ENCODE measurements at places on chromosomes 12 and 14.

DNA sequence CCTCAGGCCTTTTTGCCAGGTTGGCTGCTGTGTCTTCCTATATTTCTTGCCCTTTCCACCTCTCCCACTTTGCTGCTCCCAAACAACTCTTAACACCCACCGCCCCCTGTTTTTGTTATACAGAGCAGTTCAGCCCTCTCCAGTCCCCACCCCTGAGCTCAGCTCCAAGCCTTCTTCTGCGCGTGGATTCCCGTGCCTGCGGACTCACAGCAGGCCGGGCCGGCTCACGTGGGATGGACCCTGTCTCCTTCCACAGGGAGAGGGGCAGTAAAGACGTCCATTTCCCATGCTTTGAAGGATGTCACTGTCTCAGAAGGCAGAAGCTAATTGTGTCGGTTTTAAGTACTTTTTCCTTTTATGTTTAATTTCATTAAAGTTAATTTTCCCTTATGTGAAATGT is 139.4 kb downstream of the CACNA1C start:
- DNase-seq, result no peak

GRCh38 chr12:52050116-52050757 is 1.0 kb upstream of the NR4A1 start:
- no peak for DNase-seq

DNA sequence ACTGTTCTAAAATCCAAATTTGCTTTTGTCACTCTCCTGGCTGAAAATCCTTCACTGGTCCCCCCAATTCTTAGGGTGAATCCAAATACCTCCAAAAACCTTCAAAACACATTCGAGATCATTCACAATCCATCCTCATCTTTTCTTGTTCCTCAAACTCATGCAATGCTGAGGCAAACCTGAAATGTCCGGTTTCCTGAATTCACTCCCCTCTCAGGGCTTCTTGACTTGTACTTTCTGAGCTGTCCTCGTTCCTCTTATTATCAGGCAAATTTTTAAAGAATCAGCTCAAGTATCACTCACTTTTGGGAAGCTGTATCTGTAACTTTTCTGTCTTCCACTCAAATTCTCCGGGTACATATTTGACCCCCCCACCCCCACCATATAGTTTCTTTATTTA is 84.9 kb upstream of the DUSP6 start:
- no peak for DNase-seq

DNA sequence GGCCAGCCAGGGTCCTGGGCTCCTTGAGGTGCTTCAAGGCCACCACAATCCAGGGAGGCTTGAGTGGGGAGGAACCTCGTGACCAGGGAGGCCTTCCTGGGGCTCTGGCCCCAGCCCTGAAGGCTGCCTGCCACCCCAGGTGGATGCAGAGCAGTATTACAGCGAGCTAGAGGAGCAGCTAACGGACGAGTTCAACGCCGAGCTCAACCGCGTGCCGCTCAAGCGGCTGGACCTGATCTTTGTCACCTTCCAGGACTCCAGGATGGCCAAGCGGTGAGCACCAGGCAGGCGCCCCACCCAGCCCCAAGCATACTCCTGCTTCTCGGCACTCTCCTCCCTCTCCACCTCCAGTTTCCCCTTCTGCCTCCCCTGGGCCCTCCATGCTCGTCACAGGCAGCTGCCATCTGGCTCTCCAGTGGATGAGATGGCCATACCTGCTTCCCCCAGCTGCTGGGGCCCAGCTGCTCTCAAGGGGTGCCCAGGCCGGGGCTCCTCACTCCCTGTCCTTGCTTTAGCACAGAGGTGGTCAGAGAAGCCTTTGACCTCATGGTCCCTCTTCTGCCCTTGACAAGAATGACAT is 30.6 kb downstream of the NGB start:
- no peak for DNase-seq

DNA sequence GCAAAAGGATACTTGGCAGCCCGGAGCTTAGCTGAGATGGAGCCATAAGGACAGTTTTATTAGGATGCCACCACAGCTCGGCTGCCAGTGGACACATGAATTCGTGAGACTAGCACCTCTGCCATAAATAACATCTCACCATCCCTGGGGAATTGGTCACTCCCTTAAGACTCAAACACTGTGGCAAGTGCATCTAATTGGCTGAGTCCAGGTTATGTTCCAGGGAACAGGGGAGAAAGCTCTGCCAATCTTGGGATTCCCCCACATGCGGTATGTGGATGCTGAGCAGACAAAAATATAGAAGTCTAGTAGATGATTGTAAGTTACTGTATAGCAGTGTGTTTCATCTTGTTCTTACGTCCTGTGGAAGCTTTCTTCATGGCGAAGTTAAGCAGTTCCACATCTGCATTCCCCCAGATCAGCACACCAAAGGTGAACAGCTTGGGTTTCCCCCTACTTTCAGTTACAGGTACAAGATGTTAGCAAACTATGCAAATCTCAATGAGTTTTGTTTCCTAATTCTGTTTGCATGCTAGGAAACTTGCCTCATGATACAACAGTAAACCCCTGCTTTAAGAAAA is 131.1 kb downstream of the ETV6 start:
- no peak for DNase-seq

- DNase-seq, result no peak
These were observed 616.3 kb downstream of the LRFN5 start for GRCh38 chr14:42222924-42223471.

GRCh38 chr14:26896447-26896846 is 298.6 kb upstream of the NOVA1 start:
- no peak for DNase-seq

DNA sequence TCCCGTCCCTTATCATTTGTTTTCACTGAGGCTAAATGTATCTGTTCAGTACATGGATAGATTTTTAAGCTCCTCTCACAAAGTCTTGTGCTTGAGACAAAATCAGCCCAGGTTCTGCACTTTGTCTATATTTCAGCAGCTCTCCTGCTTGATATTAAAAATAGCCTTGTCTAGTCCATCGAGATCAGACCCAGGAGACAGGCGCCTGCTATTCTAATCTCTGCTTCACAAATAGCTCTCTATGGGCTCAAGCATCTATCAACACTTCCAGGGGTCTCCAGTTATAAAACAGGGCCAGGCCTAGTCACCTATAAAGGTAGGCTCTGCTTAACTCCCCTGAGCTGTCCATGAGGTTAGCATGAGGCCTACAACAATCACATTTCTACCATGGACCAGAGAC is 62.5 kb downstream of the ZFP36L1 start:
- no peak for DNase-seq

DNA sequence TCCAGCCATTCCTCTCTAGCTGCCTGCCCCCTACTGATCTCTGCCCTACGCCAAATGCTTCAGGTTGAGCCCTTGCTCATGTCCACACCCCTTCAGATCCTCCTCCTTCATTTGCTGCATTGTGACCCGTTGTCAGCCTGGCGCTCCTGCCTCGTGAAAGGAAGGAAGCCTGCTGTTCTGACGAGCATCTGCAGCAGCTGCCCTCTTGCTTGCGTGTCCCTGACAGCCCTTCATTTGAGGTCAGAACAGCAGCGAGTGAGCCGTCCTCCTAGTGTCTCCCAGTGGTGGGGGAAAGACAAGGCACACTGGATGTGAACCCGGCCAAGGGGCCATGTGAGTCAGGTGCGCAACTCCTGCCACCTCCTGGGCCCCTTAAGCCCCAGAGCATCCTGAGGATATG is 3.0 kb upstream of the PIANP start:
- no peak for DNase-seq

- no peak for DNase-seq
These were observed 85.4 kb downstream of the LRRK2 start for GRCh38 chr12:40310211-40310610.

- no peak for DNase-seq
These were observed 159.7 kb downstream of the PAH start for GRCh38 chr12:102757154-102757881.

DNA sequence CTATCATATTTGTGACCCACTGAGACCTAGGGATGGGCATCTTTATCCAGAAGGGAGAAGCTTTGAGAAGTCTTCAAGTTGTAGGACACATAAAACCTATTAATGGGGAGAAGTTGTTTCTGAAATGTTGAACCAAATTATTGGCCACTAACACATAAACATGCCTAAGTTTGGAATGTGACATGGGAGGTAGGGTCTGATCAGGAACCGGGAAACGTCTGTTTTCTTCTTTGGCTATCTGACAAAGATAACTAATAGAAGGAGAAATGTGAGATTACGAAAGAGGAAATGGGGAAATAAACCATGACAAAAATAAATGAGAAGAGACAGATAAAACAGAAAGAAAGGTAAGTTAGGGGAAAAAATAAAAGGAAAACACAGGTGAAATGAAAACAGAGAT is 425.2 kb downstream of the EGLN3 start:
- peak; percentile 76 for DNase-seq

GRCh38 chr14:60327447-60328331 is 78.7 kb downstream of the PPM1A start:
- no peak for DNase-seq

GRCh38 chr14:94974893-94975292 is 182.4 kb downstream of the DICER1 start:
- no peak for DNase-seq

DNA sequence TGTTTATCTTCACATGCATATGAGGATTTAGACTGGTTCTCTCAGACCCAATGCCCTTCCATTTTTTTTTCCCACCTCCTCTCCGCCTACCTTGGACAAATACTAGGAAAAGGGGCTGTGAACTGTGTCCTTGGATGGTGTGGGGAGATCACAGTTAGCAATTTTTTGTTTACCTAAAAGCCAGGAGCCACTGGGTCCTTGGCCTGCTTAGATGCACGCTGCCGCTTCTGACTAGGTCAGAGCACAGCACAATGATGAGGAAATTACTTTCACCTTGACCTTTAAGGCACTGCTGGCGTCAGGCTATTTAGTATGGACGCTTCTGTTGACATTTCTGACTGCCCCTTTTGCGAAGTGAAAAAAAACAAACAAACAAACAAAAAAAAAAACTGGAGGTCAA is 1.9 kb downstream of the CCDC38 start:
- no peak for DNase-seq

GRCh38 chr12:56271031-56271430 is 4.3 kb downstream of the COQ10A start:
- DNase-seq, result no peak

GRCh38 chr14:105195522-105196264 is 14.6 kb upstream of the NUDT14 start:
- DNase-seq, result peak; percentile 81

DNA sequence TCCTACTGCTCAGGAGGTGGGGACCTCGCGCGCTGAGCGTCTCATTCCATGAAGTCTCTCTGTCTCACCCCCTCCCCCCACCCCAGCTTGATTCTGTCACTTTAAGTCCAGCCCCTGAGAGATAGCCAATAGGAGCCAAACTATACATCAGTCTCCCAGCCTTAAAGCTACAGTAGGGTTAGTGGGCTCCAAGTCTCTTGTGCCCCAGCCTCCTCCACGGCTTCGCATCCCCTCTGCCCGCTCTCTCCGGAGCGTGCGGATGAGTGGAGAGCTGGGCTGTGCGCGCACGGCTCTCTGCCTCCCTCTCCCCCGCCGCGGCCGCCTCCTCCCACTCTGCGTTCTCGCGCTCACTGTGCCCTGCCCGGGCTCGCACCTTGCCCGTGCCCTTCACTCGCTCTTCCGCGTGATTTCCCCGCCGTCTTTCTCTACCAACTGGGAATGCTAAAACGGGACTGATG is at the start of gene ESRRB:
TSS of gene ESRRB (plus strand) at position 191 of the 458 bp plus-strand sequence. CDS start at position 456, 265 bp downstream.
- no peak for DNase-seq

GRCh38 chr12:3931206-3931605 is 58.0 kb upstream of the PARP11 start:
- DNase-seq, result no peak

DNA sequence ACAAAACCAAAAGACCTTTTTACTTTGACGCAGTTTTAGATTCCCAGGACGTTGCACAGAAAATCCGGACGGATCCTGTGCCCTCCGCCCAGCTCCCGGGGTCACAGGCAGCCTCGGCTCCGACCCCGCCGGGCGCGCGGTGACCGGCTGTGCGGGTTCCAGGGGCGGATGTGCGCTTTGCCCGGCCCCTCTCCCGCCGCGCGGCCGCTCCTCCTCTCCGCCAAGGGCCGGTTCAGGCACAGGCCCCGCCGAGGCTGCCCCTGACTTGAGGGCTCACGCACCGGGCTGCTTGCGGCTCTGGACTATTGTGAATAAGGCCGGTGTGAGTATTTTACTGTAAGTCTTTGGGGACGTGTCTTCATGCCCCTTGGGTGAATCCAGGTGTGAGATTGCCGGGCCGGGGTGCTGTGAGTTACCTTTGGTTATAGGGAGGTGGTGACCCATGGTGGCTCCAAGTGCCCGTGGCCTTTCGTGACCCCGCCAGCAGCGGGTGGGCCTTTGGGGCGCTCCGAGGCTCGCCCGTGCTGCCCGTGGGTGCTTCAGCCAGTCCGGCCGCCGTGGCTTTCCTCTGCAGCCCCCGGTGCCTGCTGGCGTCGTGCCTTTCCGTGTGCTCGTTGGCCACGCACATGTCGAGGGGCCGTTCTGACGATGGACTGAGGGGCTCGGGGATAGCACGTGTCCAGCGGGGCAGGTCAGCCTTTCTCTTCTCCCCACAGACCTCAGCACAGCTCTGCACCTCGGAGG is 45.9 kb downstream of the NOC4L start:
- DNase-seq, result no peak

DNA sequence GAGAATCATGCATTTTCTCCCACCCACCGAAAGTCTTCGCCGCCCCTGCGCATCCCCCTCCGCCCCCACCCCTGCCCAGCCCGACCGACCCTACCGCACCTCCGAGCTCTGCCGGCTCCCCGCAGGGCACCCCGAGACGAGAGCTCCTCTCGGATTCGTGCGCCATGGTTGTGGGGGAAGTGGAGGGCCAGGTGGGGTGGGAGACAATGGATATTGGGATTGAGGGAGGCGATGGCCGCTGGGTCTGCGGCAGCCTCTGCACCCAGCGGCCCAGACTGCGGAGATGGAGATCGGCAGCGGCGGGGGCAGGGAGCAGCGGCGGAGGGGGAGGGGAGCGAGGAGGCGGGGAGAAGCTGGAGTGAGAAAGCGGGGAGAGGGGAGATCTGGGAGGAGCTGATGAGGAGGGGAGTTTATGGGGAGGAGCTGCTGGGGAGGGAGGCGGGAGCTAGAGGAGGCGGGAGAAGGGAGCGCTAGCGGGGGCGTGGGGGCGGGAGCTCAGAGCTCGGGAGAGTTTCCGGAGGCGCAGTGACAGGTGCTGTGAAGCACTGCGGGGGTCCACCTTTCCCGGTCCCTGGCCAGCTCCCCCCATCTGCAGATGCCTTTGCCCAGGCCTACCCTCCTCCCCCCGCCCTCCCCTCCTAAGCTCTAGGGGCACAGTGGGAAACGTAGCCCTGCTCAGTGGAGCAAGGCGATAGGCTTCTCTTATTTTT is at the start of gene SALL2:
TSS of gene SALL2 (minus strand) at position 385 of the 710 bp plus-strand sequence. CDS start at position 166, 219 bp downstream.
- peak; percentile 47 for DNase-seq

DNA sequence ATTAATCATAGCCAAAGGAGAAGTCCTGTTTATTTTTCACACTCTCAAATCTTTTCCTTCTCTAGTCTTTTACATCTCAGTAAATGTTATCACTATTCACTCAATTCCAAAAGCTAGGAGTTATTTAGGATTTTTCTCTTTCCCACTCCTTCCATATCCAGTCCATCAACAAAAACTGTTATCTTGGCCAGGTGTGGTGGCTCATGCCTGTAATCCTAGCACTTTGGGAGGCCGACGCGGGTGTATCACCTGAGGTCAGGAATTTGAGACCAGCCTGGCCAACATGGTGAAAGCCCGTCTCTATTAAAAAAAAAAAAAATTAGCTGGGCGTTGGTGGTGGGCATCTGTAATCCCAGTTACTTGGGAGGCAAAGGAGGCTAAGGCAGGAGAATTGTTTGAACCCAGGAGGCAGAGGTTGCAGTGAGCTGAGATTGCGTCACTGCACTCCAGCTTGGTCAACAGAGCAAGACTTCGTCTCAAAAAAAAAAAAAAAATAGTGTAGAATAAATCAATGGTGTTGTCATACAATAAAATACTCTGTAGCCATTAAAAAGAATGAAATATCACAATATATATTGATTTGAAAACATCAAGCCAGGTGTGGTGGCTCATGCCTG is 46.6 kb upstream of the FOXJ2 start:
- DNase-seq, result no peak

Data from dermis microvascular lymphatic vessel endothelial cell (primary cell).